Sigmoid colon (tissue), 7 donors: ENCODE measurements at places on chromosomes 2 and 18. TPM values are rescaled to one million over a fixed set of nuclear protein-coding genes. Genes with fewer than 3 reads are reported as not detected.

DNA sequence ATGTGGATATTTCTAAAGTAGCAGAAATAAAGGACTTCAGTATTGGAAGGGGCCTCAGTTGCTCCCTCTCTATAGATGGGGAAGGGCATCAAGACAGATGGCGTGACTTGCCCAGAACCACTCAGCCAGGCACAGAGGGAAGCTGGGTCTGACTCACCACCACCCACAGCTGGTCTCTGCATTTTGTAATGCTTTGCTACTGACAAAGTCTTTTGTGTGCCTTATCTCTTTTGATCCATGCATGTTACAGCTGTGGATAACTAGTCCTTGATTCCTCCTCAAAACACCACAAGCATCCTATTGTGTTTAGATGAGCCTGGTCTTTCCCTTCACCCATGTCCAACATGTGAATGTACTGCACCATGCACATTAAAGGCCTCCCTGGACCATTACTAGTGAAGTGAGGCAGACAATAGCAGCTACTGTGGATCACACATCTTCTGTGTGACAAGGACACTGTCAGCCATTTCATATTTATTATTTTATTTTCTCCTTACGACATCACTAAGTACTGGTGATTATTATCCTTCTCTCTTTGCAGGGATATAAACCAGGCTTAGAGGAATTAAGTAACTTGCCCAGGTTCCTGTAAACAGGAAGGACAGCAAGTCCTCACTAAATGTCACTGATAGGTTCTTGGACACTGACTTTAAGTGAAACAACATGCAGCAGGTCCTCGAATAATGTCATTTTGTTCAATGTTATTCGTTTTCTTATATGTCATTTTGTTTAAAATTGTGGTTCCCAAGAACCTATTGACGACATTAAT lies 29.6 kb upstream of the IL37 start:
- no peaks in the 10 kb centered on the region for H3K4me1 ChIP-seq
- no peaks in the 10 kb centered on the region for H3K27me3 ChIP-seq
- no peak overlapping the region for H3K4me3 ChIP-seq
- H3K27ac ChIP-seq: no peak overlapping the region

- no peaks in the 10 kb centered on the region for H3K36me3 ChIP-seq
- no peak overlapping the region for H3K4me3 ChIP-seq
- no peak for DNase-seq
- no peak overlapping the region for H3K27ac ChIP-seq
- H3K4me1 ChIP-seq: no peaks in the 10 kb centered on the region
- no peaks in the 10 kb centered on the region for H3K27me3 ChIP-seq
Observed at GRCh38 chr2:81835321-81836000, 1530.9 kb upstream of the LRRTM1 start.

DNA sequence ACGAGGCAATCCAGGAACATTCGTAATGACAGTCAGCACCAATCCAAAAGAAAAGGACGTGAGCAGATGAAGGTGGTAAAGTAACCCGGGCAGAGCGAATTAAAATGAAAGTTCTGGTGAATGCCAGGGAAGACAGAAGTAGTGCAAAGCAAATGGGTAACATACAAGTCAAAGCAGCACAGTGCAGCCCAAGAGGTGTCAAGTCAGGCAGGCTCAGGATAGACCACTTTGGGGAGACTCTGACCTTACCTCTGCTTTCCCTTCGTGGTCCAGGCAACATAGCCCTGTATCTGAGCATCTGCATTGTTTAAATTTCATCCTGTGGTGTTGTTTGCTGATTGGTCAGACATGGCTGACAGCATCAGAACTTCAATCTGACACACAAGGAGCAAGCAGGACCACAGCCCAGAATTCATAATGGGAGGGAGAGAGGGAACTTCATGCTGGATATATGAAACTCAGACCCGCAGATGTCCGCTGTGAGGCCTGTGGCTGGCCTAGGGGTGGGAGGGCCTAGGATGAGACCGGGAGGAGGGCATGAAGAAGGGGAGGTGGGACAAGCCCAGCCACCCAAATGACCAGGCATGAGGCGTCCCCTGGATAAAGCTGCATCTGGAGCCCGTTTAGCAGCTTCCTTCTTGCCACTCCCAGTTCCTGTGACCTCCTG lies 285.7 kb downstream of the TCF4 start:
- peak overlapping the region; percentile 35 for H3K4me3 ChIP-seq
- no peaks in the 10 kb centered on the region for H3K27me3 ChIP-seq
- no peaks in the 10 kb centered on the region for H3K36me3 ChIP-seq
- DNase-seq: no peak
- peak overlapping the region; percentile 41 for H3K27ac ChIP-seq

DNA sequence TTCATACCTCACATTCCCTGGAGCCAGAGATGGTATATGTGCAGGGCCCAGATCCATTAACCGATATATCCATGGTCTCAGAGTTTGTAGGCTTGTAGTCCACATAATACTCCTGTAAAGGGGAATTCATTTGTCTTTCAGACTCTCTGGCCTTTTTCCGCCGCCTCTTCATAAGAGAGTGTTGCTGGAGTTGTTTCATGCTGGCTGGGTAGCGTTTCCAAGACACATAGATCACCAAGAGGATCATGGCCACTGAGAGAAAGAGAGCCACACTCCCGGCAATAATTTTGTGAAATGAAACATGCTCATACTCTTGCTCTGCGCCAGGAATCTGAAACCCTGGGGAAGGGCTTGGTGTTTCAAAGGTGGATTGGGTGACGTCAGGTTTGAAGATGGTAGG lies 3.9 kb downstream of the LRRTM4 start:
- H3K4me3 ChIP-seq: no peak overlapping the region
- no peaks in the 10 kb centered on the region for H3K36me3 ChIP-seq
- DNase-seq: no peak

DNA sequence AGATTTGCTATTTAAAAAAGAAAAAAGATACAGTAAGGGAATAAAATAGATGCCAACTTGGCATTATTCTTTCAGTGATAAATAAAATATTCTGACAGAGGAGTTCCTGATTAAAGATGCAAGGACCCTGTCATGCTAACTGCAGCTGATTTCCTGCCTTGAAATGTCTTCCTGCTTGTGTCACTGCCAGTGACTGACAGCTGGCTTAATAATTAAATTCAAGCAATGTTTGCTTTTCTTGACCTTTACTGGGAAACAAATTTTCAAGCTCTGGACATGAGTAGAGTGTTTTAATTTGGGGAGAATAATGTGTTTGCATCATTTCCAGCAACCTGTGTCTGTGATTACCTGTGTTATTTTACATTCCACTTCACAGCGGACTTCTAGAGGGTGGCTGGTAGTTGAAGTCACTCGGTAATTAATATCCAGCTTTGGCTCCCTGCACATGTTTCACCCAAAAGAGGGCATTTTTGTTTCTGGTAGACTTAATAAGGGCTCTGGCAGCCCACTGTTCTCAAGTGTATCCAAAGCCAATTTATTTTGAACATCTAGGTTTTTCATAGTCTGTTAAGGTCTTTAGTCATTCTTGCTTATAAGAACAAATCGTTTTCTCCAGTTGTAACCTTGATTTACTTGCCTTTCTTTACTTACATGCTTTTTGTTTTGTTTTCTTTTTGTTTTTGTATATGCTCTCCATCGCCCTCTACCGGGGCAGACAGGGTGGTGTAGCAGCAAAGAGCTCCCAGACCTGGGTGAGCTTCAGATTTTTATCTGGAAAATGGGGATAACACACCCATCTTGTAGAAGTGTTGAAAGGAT lies 48.5 kb upstream of the PROKR1 start:
- H3K27ac ChIP-seq: no peak overlapping the region
- H3K4me3 ChIP-seq: no peak overlapping the region
- no peaks in the 10 kb centered on the region for H3K4me1 ChIP-seq

GRCh38 chr2:128603411-128603924 lies 284.8 kb upstream of the HS6ST1 start:
- no peak overlapping the region for H3K4me3 ChIP-seq
- H3K27me3 ChIP-seq: no peaks in the 10 kb centered on the region
- DNase-seq: peak; percentile 55
- H3K4me1 ChIP-seq: no peaks in the 10 kb centered on the region
- H3K27ac ChIP-seq: no peak overlapping the region

TSGA10 gene
- total RNA-seq: 1.4 TPM

NABP1 gene
- 9.2 TPM for total RNA-seq
